Thoracic aorta (tissue), 2 donors: ENCODE measurements at places on chromosomes 16 and 17. TPM values are rescaled to one million over a fixed set of nuclear protein-coding genes. Genes with fewer than 3 reads are reported as not detected.
A peak's percentile ranks its signal among the peaks of the same experiment; 100 is the strongest.

GRCh38 chr16:26454102-26454501 lies 612.6 kb upstream of the C16orf82 start:
- no peak overlapping the region for H3K4me3 ChIP-seq
- peak overlapping the region; percentile 82 for H3K27ac ChIP-seq

DNA sequence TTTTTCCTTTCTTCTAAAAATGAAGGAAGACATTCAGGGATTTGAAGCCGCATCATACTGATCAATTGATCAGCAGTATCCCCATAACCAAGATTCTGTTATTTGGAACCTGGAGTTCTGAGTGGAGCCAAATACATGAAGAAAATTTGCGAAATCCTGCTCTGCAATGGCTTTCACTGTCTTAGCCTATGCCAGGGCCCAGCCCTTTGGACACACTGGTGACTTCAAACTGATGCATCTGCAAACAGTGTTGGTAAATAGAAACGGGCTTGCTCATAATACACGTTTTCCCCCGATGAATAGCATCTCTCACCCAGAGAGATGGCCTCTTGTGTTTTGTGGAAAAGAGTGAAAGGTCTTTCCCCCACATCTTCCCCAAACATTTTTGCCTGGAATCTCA lies 87.6 kb upstream of the TOX3 start:
- no peaks in the 10 kb centered on the region for H3K36me3 ChIP-seq
- H3K27me3 ChIP-seq = no peaks in the 10 kb centered on the region
- no peaks in the 10 kb centered on the region for H3K4me1 ChIP-seq
- no peak overlapping the region for H3K27ac ChIP-seq
- DNase-seq = no peak

- no peak for DNase-seq
- no peak overlapping the region for H3K27ac ChIP-seq
- H3K4me3 ChIP-seq = no peak overlapping the region
- H3K4me1 ChIP-seq = peaks cover 8% of the 10 kb centered on the region
- H3K27me3 ChIP-seq = no peaks in the 10 kb centered on the region
Observed at GRCh38 chr17:75504347-75505151, 10.8 kb downstream of the CASKIN2 start.

DNA sequence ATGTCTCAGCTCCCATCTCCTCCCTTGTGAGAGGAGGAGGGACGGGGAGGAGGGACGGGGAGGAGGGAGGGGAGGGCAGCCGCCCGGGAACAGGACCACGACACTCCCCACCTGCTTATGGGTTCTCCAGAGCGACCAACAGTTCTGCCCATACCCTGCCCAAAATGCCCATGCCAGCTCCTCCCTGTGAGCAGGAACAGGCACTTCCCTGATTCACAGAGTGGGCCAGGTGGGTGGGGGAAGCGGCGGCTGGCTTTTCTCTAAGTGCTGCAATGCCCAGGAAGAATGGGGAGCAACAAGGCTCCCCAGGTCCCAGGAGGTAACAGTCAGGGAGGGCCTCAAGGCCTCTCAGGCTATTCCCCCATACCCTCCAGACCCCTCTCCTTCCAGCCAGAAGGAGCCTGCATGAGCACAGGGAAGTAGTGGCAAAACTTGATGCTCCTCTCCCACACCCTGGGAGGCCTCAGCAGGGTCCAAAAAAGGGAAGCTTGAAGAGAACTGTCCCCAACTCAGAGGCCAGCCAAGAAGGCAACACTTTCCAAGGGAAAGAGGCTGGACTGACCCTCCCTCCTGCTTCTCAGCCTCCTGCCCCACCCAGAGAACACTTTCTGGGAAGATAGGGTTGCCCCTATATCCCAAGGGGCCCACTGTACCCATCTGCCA lies 53.8 kb downstream of the MYO18A start:
- H3K4me3 ChIP-seq = no peak overlapping the region
- peaks cover 34% of the 10 kb centered on the region for H3K4me1 ChIP-seq
- no peak for DNase-seq
- H3K27ac ChIP-seq = no peak overlapping the region

GRCh38 chr17:3960764-3961163 lies 3.5 kb downstream of the ATP2A3 start:
- no peak overlapping the region for H3K4me3 ChIP-seq
- no peak for DNase-seq
- H3K27ac ChIP-seq = no peak overlapping the region
- H3K36me3 ChIP-seq = no peaks in the 10 kb centered on the region
- peaks cover 54% of the 10 kb centered on the region for H3K4me1 ChIP-seq

DNA sequence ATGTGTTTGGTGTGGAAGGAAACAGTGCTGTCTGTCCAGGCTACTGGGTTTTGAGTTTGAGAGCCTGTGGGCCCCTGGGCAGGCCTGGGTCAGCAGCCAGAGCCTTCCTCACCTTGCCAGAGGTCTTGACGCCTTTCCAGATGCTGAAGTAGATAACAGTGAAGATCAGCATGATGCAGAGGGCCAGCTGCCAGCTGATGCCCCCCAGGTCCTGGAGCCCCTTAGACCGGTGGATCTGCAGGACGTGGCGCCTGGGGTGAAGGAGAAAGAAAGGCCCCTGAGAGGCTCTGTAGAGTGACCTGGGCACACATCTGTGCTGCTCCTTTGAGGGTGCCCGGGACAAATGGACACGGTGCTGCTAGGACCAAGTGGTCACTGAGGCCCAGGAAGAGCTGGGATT lies 18.4 kb downstream of the SLC6A4 start:
- DNase-seq = no peak
- no peaks in the 10 kb centered on the region for H3K4me1 ChIP-seq
- H3K27me3 ChIP-seq = no peaks in the 10 kb centered on the region
- H3K27ac ChIP-seq = no peak overlapping the region

DNA sequence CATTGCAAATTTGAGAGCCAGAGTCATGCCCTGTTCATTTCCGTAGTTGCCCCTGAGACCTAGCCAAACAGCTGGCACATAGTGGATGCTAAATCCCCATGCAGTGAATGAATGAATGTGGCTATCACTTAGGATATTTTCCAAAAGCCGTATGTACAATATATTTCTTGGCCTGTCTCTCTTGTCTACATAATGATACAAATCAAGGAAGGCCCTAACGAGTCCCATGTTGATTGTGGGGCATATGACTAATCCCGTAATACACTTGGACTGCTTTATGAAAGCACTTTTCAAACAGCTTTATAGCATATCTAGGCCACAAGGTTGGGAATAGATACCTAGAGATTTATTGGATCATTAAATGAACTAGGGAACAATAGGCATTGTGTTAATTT lies 478.0 kb downstream of the SLC39A11 start:
- no peak overlapping the region for H3K27ac ChIP-seq
- no peaks in the 10 kb centered on the region for H3K27me3 ChIP-seq
- H3K4me3 ChIP-seq = no peak overlapping the region
- DNase-seq = no peak
- H3K36me3 ChIP-seq = no peaks in the 10 kb centered on the region

- peaks cover 7% of the 10 kb centered on the region for H3K27me3 ChIP-seq
- H3K27ac ChIP-seq = no peak overlapping the region
- H3K4me1 ChIP-seq = peaks cover 10% of the 10 kb centered on the region
- peaks cover 11% of the 10 kb centered on the region for H3K36me3 ChIP-seq
Observed at GRCh38 chr16:88636488-88637265, 1.7 kb upstream of the IL17C start.

DNA sequence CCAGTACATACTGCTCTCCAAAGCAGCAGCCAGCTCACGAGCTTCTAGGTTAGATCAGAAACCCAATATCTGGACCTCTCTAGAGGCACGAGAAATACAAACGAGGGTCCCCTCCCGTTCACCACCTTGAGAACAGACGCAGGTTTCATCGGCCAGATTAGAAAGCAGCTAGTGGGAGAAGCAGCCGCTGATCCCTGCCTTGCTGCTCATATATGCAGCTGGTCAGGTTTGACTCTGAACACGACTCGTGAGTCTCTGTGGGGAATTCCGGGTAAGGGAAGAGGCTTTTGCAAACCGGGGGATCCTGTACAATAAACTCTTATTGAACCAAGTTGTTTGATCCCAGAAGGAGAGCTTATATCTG lies 1.6 kb downstream of the VAT1L start:
- H3K36me3 ChIP-seq = no peaks in the 10 kb centered on the region
- no peak for DNase-seq
- no peaks in the 10 kb centered on the region for H3K27me3 ChIP-seq
- H3K4me1 ChIP-seq = peaks cover 2% of the 10 kb centered on the region
- peak overlapping the region; percentile 85 for H3K4me3 ChIP-seq
- H3K27ac ChIP-seq = no peak overlapping the region

DNA sequence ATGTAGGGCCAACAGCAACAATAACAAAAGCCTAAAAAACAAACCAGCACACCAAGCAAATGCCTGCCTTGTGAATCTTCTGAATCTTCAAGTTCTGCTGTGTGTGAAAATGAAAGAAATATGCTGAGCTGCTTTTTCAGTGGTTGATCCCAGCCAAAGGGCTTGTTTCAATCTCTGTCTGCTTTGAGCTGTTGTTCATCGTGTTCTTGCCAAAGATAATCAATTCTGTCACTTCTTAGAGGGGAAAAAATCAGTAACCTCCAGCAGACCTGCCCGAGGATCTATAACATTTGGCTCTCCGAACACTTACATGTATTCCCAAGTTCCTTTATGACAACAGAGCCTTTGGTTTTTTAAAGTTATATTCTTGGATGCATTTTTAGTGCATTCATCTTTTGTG lies 65.9 kb downstream of the VPS35L start:
- DNase-seq = no peak
- no peak overlapping the region for H3K27ac ChIP-seq
- H3K4me1 ChIP-seq = no peaks in the 10 kb centered on the region
- peaks cover 29% of the 10 kb centered on the region for H3K36me3 ChIP-seq

DNA sequence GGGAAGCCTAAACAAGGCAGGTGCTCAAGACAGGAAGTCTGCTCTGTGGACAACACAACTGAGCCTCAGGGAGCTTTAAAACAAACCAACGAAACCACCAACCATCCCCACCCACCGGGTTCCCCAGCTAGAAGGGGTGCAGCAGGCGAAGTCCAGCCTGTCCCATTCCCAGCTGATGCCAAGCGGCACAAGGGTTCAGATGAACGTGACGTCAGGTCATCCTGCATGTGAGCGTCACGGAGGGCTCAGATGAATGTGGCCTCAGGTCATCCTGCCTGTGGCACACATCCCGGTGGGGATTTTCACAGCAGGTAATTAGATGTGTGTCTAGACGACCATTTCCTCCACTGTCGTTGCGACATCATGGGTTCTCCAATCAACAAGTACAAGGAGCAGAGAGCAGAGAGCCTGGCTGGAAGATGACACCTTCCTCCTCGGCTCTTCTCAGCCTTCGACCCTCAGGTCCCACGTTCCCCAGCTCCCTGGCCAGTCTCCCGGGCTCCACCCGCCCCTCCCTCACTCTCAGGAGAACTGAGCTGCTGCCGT lies 246.5 kb downstream of the FOXL1 start:
- no peaks in the 10 kb centered on the region for H3K4me1 ChIP-seq
- no peak for DNase-seq
- no peaks in the 10 kb centered on the region for H3K27me3 ChIP-seq

DNA sequence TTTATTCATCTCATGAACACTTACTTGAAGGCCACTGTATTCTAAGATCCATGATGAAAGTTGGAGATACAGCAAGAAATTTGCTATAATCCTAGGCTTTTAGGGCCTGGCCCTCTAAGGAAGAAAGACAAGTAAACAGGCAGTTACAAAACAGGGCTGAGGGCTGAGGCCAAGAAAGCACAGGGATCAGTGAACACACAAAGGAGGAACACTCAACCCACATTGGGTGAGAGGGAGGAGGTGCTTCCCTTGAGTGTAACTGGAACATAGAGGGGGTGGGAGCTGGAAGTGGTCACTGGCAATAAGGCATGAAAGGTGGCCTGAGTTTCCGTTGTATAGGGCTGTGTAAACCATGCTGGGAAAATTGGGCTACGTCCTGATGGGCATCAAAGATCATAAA lies 112.2 kb downstream of the ZNF18 start:
- no peaks in the 10 kb centered on the region for H3K36me3 ChIP-seq
- DNase-seq = no peak
- no peaks in the 10 kb centered on the region for H3K27me3 ChIP-seq
- H3K4me1 ChIP-seq = no peaks in the 10 kb centered on the region
- H3K27ac ChIP-seq = no peak overlapping the region

DNA sequence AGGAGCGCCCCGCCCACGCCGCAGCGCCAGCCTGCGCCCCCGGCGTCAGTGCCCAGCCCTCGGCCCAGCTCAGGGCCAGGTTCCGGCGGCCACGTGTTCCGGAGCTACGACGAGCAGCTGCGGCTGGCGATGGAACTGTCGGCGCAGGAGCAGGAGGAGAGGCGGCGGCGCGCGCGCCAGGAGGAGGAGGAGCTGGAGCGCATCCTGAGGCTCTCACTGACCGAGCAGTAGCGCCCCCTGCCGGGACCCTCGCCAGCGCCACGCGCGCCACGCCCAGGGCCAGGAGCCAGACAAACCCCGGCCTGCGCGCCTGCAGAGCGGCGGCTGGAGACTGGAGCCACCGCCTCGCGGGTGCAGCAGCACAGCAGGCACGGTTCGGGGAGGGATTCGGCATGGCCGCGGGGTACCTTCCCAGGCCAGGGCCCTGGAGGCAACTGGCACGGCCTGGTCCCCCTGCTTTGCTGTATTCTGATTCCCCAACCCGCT lies 9.3 kb downstream of the CORO6 start:
- peaks cover 35% of the 10 kb centered on the region for H3K4me1 ChIP-seq
- peak overlapping the region; percentile 62 for H3K4me3 ChIP-seq
- DNase-seq = peak; percentile 72
- no peaks in the 10 kb centered on the region for H3K36me3 ChIP-seq
- H3K27me3 ChIP-seq = no peaks in the 10 kb centered on the region

GRCh38 chr17:18004345-18004744 lies 31.7 kb downstream of the DRC3 start:
- H3K36me3 ChIP-seq = no peaks in the 10 kb centered on the region
- H3K4me3 ChIP-seq = no peak overlapping the region
- no peak for DNase-seq

DNA sequence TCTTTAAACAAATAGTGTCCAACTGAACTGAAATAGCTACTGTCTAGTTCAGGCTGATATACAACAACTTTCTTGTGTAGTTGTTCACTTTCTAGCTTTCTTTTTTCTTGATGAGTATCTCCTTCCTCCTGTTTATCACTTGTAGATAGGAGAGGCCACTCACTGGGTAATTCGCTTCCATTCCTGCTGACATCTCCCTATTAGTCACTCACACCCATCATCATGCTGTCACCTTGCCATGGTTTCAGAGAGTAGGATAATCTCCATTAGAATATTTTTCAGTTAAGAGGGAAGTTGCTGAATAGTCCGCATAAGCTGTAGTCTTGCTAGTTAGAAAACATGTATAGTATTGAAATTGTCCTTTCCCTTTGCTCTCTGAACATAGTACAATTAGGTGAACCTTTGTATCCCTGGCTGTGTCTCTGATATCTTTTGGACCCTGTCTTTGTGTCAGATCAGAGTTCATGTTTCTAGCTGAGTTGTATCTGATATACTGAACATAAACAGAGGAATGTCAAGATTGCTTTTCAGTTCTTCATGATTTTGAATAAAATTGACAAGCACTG lies 64.4 kb upstream of the RASL10B start:
- H3K27me3 ChIP-seq = no peaks in the 10 kb centered on the region
- peaks cover 10% of the 10 kb centered on the region for H3K36me3 ChIP-seq
- H3K27ac ChIP-seq = no peak overlapping the region
- no peak overlapping the region for H3K4me3 ChIP-seq
- no peak for DNase-seq

TSPAN10 gene
- total RNA-seq = 0.27 TPM

OR4D1 gene
- total RNA-seq = not detected

CCDC102A gene
- 26.4 TPM for total RNA-seq

KRT39 gene
- not detected for total RNA-seq

SNAI3 gene
- total RNA-seq = 0.27 TPM

TEX19 gene
- total RNA-seq = not detected
